ENCODE measurements at places on chromosomes 6 and 20.

DNA sequence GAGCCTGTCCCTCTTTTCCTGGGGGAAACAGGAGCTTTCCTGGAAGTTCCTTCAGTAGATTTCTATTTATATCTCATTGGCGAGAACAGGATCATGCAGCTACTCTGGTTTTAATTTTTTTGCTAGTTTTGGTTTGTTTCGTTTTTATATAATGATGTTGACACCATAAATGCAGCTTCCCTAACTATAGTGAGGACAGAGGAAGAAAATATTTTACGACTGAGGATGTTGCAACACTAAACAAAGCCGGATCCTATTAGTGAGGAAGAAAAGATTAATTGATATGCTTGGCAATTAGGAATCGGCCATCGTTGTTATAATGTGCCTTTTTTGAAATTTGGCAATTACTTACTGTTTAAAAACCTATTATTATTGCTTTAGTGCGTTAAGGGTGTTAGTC is 16.6 kb downstream of the KDM1B start:
- no peak for DNase-seq

DNA sequence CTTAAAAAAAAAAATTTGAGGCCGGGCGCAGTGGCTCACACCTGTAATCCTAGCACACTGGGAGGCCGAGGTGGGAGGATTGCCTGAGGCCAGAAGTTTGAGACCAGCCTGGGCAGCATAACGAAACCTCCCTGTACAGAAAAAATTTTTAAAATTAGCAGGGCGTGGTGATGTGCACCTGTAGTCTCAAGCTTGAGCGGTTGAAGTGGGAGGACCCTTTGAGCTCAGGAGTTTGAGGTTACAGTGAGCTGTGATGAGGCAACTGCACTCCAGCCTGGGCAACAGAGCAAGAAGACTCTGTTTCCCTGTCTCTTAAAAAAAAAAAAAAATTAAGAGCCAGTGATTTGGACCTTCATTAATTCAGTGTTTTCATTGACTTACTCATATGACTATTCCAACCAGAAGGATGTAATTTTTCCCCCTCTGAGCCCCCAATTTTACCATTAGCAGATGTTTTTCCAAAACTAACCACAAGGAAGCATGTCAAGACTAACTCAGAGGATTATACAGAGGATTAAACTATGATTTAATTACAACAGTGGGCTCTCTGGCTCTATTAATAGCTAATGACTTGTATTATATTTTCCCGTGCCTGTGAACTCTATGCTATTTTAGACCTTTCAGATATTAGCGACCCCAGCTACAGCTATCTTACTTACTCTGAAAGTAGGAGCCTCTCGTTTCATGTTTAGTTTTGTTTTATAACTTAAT is 75.1 kb downstream of the ARID1B start:
- no peak for DNase-seq

GRCh38 chr20:60201198-60201835 is 243.1 kb downstream of the CDH26 start:
- no peak for DNase-seq

- no peak for DNase-seq
Measured at GRCh38 chr20:4484379-4484997, 237.2 kb upstream of the PRND start.

GRCh38 chr6:4291453-4292403 is 156.4 kb upstream of the ECI2 start:
- DNase-seq, result no peak

- no peak for DNase-seq
Measured at GRCh38 chr6:30727920-30728553, 7.9 kb downstream of the TUBB start.

- DNase-seq, result no peak
Measured at GRCh38 chr6:52506476-52506875, 70.4 kb downstream of the TRAM2 start.

DNA sequence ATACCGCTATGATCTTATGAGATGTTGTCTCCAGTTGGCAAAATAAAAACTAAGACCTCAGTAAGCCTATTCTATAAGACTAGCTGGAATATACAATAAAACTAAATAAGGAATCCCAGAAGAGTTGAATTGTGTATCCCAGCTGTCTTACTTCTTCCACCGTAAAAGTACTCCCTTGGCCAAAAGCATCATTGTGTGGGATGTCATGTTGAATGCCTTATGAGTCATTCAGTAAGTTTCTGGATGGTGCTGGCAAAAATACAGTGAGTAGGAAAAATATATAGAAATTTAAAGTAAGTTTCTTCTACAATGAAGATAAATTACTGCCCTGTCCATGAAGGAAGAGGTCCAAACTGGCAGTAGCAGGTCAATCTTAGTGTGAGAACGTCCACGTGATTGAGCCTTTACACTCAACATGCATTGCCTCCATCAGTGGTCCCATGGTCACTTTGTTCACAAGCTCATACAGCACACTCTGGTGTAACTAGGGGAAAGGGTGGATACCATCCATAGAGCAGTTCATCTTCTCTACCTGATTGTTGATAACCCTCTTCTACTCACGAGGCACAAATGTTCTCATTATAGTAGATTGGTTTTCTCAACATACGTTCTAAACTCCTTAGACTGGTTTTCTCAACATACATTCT is 13.7 kb upstream of the ZNF318 start:
- no peak for DNase-seq

DNA sequence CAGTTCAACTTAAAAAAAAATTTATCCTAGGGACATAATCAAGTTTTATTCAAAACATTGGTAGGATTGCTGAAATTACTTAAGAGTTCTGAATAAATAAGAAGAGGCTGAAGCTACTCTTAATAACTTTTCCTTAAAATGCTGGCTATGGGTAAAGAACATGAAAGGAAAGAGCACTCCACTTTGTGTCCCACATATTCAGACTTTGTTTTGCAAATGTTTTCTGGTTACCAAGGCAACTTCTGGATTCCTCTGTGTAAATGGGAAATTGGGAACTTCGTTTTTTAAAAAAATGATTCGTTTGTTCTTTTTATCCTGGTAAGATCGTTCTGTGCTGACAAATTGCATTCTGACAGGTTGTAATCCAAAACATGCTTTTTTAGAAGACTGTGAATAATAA is 115.0 kb downstream of the KIF6 start:
- DNase-seq, result no peak

DNA sequence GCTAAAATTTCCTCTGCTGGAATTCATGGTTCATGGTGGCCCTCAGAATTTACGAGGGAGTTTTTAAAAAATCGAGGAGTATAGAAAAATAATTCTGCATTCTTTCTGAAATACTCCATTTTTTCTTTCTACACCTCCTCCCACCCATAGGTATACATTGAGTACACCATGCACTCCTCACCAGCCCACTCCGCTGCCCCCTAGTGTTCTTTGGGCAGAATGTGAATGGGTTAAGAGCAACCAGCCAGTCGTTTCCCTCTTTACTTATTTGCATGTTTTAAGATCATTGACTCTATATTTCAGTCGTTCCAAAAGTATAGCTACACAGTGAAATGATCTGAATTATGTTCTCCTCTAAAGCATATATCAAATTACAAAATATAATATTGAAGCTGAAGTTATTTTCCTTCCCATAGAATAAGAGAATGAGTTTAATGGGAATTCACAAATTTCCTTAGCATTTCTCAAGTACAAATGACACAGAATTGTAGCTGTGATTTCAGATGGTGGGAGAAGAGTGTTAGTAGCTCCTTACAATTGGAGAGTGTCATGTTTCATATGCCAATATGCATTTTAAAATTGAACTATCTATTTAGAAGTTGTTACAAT is 977.7 kb upstream of the SLC35B3 start:
- no peak for DNase-seq

DNA sequence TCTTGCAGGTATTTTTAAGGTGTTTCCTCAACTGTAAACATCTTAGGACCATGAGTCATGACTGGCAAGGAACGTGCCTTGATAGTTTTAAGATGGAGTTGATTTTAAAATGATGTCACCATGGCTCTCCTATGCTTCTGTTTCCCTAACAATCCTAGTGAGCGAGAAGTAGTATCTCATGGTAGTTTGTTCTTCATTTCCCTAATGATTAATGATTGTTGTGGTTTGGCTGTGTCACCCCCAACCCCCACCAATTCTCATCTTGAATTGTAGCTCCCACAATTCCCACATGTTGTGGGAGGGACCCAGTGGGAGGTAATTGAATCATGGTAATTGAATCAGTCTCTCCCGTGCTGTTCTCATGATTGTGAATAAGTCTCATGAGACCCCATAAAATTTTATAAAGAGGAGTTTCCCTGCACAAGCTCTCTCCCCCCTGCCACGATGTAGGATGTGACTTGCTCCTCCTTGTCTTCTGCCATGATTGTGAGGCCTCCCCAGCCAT is 16.8 kb upstream of the BNIP5 start:
- DNase-seq, result no peak

GRCh38 chr6:118240878-118241528 is 307.1 kb upstream of the PLN start:
- no peak for DNase-seq

DNA sequence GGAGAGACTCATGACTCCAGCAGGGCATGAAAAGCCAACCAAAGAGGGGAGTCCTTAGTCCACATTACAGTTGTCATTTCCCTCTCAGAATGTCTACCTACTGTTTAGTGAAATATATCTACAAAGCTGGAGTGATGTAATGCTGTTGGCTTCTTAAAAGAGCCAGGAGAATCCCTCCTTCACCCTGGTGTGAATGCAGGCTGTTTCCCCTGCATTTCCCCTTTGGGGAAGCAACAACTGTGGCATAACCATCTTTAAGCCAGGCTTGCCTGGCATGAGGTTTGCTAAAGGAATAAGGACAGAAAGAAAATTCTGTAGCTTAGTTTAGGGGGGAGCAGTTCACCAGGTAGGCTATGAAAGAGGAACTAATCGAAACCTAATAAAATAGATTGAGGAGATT is 129.5 kb downstream of the CRYBG1 start:
- DNase-seq, result no peak

DNA sequence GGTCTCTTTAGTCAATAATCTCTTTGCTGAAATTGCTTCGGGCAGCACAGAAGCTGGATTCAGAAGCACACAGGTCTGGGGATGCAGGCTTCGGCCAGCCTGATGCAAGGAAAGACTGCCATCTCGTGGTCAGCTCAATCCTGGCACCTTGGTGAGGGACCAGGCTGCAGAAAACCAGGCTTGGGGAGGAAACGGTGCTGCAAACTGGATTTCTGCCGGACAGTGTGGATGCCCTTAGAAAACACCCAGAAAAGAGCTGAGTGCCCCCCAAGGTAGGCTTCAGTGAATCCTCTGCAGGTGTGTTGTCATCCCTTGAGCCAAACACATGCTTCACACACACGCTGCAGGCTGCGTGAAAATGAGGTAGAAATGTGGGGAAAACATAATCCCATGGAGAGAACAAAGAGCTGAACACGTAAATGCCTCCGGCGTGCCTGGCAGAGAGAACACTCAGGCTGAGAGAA is 89.8 kb upstream of the PAX1 start:
- peak; percentile 19 for DNase-seq

GRCh38 chr6:166259296-166259977 is 48.8 kb downstream of the PRR18 start:
- DNase-seq, result no peak

- no peak for DNase-seq
Measured at GRCh38 chr6:69827276-69827893, 30.6 kb upstream of the LMBRD1 start.

GRCh38 chr20:25468126-25469075 is 60.9 kb downstream of the GINS1 start:
- no peak for DNase-seq

GRCh38 chr20:3692706-3693294 is 11.0 kb upstream of the ADAM33 start:
- DNase-seq, result no peak

DNA sequence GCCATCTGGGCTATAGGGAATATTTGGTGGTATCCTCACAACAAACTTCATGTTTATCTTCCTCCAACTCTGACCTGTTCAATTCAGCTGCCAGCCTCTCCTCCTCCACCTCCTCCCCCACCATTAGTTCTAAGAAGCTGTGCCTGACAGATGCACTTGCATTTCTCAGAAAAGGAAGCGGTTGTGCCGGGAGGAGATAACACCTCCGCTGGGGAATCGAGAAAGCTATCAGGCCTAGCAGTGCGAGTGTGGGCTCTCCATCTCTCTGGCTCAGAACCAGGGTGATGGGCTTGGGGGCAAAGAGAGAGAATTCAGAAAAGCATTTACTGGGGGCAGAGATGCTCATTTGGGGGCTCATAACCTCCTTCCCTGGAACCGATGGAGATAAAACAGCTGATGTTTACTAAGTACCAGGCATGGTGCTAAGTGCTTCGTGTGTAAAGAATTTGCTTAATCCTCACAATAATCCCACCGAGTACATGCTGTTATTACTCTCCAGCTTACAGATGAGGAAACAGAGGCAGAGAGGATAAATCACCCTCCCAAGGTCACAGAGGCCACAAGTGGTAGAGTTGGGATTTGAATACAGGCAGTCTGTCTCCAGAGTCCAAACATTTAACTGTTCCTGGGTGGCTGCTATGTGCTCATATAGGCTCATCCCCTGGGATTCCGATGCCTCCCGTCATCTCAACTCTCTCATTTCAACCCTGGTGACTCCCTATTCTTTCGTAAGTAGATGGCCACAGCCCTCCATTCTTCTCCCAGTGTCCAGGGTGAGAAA is 38.3 kb downstream of the COX4I2 start:
- peak; percentile 61 for DNase-seq

DNA sequence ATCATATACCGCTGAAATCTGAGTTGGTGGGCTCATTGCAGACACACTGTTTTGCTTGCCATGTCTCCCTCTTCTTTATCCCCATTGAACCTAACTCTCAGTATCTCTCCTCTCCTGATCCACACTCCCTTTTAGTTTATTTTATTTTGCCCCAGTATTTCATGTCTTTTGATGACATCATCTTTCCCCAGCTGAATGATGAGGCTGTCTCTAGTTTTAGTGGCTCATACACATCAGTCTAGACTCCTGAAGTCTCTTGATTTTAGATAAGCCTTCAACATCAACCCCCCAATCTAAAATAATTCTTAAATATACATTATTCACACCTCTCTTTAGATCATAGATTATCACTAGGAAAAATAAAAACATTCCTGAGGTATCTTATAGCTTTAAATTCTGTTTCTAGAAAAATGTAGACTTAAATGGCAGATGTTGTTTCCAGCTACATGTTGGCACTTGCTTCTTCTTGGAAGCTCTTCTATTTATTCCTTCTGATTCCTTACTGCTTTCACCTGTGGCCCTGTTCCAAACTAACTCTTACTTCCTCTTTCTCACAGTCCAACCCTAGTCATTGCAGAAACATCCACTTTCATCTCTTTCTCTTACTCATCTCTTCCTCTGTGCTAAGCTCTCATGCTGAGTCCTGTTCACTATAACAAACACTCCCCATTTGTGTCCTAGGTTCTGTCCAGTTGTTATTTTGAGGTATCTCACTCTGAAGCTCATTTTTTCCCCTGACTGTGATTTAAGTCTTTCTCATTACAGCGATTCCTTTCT is 191.9 kb upstream of the SLC35B3 start:
- no peak for DNase-seq

DNA sequence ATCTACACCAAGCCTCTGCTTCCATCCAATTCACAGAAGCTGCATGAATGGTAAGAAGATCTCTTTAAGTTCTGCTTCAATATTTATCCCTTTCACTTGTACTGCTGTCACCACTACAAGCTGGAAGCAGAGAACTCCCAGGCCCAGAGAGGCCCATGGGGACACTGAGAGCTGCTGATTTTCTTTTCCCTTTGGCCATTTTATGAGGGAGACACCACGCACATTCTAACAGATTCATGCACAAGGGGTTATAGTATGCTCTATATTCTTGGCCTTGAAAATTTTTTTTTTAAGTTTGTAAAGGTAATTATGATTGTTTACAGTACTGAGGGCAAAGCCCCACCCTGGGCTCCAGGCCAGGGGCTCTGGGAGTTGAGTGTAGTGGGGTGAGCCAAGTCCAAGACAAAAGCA is 88.4 kb downstream of the MYB start:
- DNase-seq, result no peak

- peak; percentile 63 for DNase-seq
Measured at GRCh38 chr20:47196091-47197081, 160.1 kb downstream of the ZMYND8 start.

Data from CD4-positive, alpha-beta memory T cell (primary cell).